ENCODE measurements at places on chromosomes 1 and 21. TPM values are rescaled to one million over a fixed set of nuclear protein-coding genes. Genes with fewer than 3 reads are reported as not detected.

SPRR3 gene
- not detected for total RNA-seq

GRCh38 chr1:94898491-94899385 lies 28.2 kb downstream of the CNN3 start:
- no peak for DNase-seq

DNA sequence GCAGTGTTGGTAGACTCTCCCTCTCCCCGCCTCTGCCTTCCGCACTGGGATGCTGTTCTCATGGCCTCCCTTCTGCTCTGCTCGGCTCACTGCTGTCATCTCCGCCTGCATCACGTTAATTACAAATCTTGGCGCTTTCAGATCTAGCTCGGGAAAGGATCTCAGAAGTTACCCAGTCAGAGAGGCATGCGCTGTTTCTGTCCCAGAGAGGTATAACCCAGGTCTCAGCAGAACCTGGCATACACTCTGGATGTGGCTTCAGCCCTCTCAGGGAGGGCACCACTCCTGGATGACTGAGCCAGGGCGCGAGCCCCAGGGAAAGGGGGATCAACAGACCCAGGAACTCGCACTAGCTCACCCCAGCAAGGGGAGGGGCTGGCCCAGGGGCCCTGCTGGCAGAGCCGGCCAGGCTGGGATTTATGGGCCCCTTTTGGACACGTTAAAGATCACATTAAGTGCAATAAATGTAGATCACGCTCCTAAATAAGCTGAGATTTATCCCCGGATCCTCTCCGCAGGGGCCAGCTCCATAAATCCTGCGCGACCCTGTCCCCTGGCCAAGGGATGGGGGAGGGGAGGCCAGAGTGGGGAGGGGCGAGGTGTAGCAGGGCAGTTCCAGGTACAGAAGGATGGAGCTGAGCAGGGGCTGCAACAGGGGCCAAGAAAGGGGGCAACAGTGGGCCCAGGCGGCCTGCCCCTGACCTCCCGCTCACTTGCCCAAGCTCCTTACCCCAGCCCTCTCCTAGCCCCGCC lies 101.3 kb upstream of the ZBTB40 start:
- DNase-seq: no peak

- no peak for DNase-seq
These were observed 36.9 kb downstream of the MYOM3 start for GRCh38 chr1:24074817-24075589.

DNA sequence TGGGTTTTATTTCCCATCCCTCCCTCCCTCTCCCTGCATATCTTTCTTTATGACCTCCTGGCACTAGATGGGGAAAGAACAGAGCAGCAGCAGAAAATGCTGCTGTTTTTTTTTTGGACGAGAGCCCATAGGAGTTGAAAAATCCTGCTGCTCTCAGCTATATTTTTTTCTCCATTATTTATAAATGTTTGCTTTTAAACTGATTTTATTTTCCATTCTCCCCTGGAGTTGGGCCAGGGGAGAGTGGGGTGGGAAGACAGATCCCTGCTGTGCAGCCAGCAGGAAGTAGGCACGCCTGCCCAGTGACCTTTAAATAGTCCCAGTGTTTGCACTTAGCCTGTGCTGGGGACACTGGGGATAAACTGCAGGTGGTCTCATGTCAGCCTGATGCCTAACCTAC lies 17.4 kb downstream of the SFT2D2 start:
- no peak for DNase-seq

DNA sequence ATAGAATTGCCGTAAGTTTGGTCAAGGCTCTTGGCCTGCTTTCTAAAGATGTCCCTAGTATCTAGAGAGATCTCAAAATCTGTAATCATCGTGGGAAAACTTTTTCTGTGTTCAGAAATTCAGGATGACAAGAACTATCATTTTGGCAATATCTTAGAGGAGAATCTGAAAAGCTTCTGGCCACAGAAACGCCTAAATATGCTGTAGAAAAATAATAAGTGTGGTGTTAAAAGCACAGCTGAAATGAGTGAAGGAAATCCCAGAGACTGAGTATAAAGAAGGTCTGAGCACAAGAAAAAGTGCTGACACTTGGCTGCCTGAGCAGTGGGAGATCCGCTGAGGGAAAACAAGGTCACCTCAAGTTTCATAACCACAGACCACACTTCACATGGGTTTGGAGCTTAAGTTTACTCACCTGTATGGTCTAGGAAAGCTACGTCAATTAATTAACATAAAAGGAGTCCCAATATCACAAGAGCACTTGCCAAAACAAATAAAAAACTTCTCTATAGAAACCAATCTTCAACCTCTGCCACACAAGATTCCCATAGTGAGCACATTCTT lies 235.2 kb upstream of the IRF2BP2 start:
- no peak for DNase-seq

GRCh38 chr1:165772739-165773138 lies 4.1 kb upstream of the TMCO1 start:
- no peak for DNase-seq

DNA sequence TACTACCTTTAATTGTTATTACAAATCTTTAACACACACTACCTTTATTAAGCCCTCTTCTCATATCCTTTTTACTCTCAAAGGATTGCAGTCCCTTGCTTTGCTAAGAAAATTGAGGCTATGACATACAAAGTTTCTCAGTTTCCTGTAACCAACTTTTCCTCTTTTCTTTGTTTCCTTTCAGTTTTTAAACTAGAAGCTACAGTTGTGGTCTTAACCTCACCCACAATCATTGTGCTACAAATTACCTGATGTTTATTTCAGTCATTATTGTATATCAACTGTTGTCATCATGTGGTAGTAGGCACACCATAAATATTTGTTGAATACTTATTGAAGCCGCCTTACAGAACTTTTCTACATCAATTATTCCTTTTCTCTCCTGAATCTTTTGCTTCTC lies 51.8 kb downstream of the SLAMF6 start:
- no peak for DNase-seq

DNA sequence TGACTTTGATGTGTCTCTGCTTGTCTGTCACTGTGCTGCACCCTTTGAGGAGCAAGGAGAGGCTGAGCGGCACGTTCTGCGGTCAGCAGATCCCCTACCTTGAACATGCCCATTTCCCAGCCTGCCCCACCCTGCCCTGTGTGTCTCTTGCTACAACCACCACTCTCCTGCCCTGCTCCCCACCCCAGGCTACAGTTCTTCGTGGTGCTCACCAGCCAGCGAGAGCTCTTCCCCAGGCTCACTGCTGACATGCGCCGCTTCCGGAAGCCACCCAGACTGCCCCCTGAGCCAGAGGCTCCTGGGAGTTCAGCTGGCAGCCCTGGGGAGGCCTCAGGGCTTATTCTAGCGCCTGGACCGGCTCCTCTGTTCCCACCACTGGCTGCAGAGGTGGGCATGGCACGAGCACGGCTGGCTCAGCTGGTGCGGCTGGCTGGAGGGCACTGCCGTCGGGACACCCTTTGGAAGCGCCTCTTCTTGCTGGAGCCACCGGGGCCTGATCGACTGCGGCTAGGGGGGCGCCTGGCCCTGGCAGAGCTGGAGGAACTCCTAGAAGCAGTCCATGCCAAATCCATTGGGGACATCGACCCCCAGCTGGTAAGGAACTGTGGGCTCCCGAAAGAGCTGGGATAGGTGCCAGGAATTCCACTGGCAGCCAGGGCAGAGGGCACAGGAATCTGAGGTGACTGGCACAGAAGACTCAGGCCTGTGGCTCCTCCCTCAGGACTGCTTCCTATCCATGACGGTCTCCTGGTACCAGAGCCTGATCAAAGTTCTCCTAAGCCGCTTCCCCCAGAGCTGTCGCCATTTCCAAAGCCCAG lies 5.6 kb downstream of the HYI start:
- DNase-seq: no peak

- DNase-seq: no peak
These were observed 869.8 kb upstream of the B3GALT2 start for GRCh38 chr1:194056169-194056568.

Measured in lower leg skin (tissue), 4 donors.